ENCODE measurements at places on chromosomes 5 and 9.

GRCh38 chr5:150114102-150114641 lies 27.8 kb upstream of the CSF1R start:
- no peak for DNase-seq

DNA sequence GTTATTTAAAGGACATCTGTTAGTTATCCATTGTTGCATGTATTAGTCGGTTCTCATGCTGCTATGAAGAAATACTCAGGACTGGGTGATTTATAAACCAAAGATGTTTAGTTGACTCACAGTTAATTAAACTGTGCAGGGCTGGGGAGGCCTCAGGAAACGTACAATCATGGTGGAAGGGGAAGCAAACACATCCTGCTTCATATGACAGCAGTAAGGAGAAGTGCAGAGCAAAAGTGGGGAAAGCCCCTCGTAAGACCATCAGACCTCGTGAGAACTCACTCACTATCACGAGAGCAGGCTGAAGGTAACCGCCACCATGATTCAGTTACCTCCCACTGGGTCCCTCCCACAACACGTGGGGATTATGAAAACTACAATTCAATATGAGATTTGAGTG lies 2064.1 kb downstream of the MAT2B start:
- no peak for DNase-seq

DNA sequence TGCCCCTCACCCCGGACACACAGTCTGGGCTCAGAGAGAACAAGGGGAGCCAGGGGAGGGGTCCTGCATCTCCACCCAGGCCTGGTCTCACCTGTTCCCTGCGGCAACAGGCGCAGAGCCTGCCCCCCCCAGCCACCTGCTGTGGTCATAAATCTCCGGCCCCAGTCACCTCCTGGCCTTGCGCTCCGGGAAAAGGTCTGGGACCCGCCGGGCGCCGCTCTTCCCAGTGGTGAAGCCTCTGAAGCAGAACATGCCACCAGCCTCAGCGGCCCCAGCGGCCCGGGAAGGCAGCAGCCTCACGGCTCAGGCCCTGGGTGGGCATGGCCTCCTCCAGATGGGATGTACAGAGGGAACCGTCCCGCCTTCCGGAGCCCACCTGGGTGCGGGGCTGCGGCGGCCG lies 20.6 kb downstream of the NOTCH1 start:
- DNase-seq = no peak

GRCh38 chr9:34452568-34452967 lies 5.8 kb downstream of the FAM219A start:
- DNase-seq = no peak

DNA sequence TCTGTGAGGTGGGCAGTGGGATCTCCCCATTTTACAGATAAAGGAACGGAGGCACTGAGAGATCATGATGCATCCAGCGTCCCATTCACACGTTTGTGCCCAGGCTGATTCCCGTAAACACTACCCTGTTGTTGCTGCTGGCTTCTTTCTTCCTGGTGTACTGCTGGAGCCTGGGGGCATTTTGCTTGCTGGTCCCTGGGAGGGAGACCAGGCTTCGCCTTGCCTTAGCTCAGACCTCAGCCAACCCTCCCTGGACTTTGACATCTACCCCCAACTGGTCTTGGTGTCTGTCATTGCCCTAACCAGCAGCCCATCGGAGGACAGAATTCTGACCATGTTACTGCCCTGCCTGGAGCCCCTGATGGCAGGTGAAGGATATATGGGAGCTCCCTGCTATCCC lies 82.4 kb downstream of the ZNF618 start:
- DNase-seq = no peak

GRCh38 chr5:137994556-137994955 lies 38.3 kb downstream of the FAM13B start:
- DNase-seq = no peak

DNA sequence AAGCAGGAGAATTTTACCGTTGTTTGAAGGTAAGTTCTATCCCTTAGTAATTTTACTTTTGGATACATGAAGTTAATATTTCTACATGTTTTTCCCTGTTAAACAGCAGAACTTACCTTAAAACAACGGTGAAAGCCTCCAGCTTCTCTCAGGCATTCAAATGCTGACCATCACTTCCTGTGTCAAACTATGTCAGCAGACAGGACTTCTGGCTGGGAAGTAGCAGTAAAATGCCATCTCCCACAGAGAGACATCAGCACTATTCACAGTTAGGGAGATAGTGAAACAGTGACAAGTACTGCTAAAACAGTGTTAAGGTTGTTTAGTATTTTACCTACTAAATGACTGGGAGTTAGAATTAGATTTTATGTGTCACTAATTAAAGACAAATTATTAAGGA lies 34.2 kb upstream of the GOLGA1 start:
- no peak for DNase-seq
